Activated CD4-positive, alpha-beta T cell treated with anti-CD3 and anti-CD28 coated beads, Interleukin-2, amount 10 ng/mL, durations not matched to agents 7 days and 5 days (primary cell): ENCODE measurements at places on chromosomes 7 and 10.

- DNase-seq: no peak
These were observed 240.8 kb downstream of the SNX10 start for GRCh38 chr7:26532471-26532870.

DNA sequence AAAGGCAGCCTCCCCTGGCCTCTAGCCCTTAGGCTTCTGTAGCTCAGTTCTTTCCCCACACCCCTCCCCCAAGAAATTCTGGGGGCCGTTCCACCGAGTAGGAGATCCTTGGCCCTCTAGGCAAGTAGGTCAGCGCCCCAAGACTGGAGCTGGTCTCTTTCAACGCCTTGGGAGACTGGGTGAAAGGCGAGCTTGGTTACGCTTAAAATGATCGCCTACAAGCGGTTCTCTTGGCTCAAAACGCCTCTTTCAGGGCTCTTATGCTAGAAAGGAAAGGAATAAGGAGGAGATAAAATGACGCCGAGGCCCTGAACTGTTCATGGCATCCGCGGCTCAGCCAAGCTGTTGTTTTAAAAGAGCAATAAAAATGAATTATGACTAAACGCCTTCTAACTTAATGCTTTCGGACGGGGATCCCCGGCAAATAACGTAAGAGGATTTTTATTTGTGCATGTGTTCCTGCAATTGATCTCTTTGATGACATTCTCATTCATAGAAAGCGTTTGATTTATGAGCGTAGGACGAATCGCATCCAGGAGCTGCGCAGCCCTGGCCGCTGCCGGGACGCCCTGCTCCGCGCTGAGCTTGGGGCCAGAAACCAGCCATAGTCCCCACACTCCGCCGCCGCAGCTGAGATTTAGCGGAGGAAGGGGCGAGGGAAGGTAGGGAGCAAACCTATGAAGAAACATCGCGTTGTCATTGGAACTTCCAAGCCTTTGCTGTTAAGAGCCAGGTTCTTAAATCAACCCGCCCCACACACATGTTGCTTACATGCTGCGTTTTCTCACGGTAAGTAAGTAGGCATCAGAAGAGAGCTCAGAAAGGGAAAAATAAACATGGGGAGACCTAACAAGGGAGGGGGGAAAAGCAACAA is 3.0 kb upstream of the HOXA1 start:
- DNase-seq: no peak

- DNase-seq: no peak
These were observed 46.1 kb downstream of the MAGI2 start for GRCh38 chr7:79407351-79407750.

GRCh38 chr7:150668472-150668911 is 17.0 kb upstream of the GIMAP2 start:
- peak; percentile 75 for DNase-seq

GRCh38 chr10:8618834-8619233 is 564.3 kb downstream of the GATA3 start:
- no peak for DNase-seq

- peak; percentile 10 for DNase-seq
These were observed 669 bp downstream of the PI4K2A start for GRCh38 chr10:97640868-97641811.

GRCh38 chr7:69638674-69639073 is 40.4 kb downstream of the AUTS2 start:
- no peak for DNase-seq

DNA sequence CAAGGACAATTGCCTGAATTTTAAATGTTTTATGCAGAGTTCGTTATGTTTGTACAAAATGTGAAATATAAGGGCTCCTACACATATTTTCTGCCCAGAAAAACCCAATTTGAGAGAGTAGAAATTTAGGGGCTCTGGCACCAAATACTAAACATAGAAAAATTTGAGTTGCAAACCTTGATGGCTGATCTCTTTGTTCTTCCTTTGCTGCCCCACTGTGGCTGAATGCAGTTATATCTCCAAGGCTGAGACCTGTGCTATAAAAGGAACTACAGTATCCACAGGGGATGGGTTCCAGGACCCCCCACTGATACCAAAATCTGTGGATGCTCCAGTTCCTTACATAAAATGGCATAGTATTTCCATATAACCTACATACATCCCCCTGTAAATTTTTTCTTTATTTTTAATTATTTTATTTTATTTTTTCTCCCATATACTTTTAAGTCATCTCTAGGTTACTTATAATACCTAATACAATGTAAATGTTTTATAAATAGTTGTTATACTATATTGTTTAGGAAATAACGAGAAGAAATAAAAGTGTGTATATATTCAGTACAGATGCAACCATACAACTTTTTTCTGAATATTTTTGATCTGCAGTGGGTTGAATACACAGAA is 22.5 kb downstream of the CFAP43 start:
- DNase-seq: peak; percentile 51

DNA sequence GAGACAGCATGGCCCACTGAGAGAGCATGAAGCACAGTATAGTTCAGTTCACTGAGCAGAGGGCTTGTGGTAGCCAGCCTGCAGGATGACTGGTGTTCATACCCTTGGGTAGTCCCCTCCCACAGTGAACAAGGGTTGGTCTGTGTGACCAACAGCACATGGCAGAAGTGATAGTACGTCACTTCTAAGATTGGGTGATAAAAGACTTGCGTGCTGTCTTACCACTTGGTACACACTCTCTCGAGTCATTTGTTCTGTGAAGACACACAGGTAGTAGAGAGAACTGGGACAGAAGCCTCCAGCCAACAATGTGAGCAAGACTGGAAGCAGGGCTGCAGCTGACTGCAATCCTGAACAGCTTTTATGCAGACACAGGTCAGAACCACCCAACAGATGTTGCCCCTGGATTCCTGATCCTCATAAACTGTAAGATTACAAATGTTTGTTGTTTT is 14.6 kb downstream of the EPC1 start:
- DNase-seq: peak; percentile 71

- no peak for DNase-seq
These were observed 65.1 kb downstream of the ZRANB1 start for GRCh38 chr10:125006921-125007426.

DNA sequence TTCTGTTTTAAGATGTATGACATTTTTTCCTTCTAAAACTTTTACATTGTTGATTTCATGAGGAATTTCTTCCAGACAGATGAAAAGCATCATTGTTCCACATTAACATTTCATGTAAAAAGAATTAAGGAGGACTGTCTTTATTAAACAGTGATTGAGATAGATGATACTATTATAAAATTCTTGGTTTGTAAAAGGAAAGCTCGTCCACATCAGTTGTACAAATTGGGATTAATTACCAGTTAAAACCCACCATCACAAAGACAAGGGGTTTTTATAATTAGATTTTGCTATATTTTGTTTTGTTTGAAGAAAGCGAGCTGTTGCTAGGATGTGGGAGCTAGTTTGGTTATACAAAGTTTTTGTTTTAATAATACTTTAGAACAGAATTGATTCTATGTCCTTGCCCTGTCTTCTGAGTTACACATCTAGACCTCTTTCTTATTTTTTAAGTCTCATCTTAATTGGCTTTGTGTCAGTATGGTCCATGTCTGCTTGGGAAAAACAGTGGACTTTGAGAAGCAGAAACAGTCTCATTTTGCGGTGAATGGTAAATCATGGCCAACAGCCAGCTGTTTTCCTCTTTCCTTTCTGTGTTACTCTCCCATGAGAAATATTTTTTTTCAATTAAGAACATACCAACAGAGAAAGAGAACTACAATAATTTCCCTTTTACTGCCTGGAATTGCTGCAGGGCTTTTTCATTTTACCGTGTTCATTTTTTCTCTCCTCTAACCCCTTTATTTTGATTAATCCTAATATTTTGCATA is 3.2 kb downstream of the TES start:
- DNase-seq: no peak

GRCh38 chr7:27346531-27347275 is 104.1 kb downstream of the EVX1 start:
- no peak for DNase-seq

DNA sequence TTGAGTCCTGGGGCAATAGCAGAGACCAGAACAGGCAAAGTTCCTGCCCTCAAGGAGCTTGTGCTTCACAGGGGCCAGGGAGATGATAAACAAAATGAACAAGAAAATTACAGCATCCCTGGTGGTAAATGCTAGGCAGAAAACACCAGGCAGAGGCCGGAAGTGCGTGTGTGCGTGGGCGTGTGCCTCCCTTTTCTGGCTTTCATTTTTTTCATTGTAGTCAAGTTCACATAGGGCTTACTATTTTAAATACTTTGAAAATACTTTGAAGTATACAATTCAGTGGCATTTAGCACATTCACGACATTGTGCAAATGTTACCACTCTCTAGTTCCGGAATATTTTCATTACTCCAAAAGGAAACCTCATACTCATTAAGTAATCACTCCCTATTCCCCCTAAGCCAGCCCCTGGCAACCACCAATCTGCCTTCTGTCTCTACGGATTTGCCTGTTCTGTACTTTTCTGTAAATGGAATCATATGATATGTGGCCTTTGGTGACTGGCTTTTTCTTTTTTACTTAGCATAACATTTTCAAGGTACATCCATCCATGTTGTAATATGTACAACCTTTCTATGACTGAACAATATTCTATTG is 88.1 kb upstream of the PDCD4 start:
- peak; percentile 65 for DNase-seq

DNA sequence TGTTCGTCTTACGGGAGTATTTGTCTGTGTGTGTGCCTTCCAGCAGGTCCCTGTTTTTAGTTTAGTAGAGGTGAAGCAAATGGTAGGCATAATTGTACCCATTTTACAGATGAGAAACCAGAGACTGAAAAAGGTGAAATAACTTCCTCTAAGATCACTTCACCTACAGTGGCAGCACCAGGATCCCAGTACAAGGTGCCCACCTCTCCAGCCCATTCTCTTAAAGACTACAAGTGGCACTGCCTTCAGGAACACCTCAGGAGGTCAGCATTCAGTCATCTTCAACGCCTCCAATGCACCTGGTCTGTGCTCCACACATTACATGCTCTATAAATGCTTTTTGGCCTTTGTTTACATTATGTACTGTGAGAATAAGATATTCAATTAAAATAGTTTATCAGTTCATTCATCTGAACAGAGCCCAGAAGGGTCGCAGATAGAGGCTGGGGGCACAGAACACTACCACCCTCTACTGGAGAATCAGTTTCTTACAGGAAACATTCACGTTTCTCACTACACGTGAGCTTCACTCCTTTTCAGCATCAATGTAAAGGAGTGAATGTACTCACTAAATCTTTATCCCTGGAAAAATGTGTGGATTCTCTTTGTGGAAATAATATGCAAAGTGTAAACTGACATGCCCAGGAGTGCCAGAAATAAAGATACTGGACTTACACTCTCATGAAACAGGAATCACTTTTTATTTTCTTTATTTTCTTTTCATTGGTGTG is 45.5 kb upstream of the ABLIM1 start:
- DNase-seq: peak; percentile 29

DNA sequence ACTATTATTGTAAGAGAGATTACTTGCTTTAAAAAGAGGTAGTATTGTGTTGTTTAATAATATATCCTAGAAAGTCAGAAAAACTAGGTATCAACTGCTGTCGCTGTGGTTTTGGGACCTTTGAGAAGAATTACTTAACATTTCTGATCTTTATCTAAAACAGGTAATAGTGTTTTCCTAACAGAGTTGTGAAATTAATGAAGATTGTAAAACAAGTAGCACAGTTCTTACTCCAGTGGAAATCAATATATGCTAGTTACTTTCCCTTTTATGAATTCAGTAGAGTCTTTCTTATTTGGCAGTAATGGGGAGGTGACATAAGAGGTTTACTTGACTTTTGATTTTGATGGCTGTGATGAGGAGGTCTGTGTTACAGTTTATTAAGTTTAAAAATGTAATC is 58.1 kb downstream of the KIF20B start:
- DNase-seq: no peak

- no peak for DNase-seq
These were observed 108.8 kb downstream of the AHR start for GRCh38 chr7:17407229-17407628.

GRCh38 chr10:133196221-133196915 is 33.6 kb upstream of the UTF1 start:
- no peak for DNase-seq

- DNase-seq: no peak
These were observed 101.0 kb downstream of the SKIDA1 start for GRCh38 chr10:21424459-21424861.

DNA sequence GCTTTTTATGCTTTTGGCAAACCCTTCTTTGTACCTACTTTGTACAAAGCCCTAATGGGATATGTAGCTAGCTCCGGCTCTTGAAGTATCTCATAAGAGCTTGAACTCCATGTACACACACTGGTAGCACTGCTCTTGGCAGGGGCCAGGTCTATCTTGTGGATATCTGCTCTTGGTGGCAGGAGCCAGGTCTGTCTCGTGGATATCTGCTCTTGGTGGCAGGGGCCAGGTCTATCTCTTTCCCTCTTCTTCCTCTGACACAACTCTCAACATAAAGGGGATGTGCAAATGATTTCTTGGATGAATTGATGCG is 91.9 kb downstream of the WNT2 start:
- no peak for DNase-seq

GRCh38 chr10:125768219-125768855 is 7.3 kb downstream of the MMP21 start:
- no peak for DNase-seq

DNA sequence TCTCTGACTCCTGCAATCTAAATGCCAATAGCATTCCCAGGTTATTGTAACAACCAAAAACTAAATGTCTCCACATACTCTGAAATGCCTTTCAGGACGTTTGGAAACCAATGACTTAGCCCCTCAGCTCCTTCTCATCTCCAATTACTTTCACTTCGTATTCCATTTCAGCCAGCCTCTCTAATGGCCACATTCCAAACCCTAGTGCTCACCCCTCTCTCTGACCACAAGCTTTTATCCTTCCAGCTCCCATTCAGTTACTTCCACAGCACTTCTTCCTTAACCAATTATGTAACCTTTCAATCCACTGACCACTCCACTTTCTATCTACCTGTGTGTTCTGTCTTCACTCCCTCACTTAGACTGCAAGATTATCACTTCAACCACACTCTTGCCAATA is 4.3 kb downstream of the NOC3L start:
- no peak for DNase-seq

- DNase-seq: no peak
These were observed 43.9 kb downstream of the CUX1 start for GRCh38 chr7:101861218-101861775.

DNA sequence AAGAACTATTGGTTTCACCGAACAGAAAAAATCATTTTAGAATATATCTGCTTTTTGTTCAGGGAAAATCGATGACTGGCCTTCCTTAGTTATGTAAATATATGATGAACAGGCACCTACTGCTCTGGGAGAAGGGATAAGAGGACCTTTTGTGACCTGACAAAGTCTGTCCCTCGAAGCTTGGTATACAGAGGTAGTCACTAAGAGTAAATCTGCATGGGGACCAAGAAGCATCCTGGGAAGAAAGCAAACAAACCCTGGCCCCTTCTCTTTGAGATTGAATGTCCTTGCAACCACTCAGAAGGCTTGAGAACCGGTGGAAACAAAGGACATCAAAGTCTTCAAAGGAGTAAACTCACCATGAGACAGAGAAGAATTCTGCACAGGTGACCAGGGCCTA is 52.3 kb downstream of the SKIDA1 start:
- no peak for DNase-seq

GRCh38 chr7:42843205-42843800 is 68.6 kb downstream of the C7orf25 start:
- no peak for DNase-seq

GRCh38 chr10:131886237-131886636 is 14.6 kb upstream of the PPP2R2D start:
- DNase-seq: no peak

GRCh38 chr10:125797994-125798662 is 22.5 kb upstream of the MMP21 start:
- no peak for DNase-seq
